Dorsolateral prefrontal cortex (tissue), 122 donors: ENCODE measurements at places on chromosomes 7 and 10. TPM values are rescaled to one million over a fixed set of nuclear protein-coding genes. Genes with fewer than 3 reads are reported as not detected.

DNA sequence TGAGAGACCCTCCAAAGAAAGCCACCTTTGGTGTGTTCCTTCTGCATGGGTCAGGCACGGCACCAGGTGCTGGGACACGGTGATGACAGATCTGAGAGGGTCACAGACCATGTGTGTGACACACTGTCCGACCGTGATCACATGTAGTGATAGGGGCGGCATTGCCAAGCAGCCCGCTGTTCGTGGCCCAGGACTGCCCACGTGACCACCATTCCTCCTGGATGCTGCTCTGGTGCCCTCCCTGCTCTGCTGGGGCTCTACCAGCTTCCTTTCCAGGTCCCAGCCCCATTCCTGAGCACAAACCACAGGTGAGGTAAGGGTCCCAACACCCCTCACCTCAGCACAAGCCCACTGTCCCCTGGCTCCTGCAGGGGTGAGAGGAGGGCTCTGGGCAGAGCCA, 10.1 kb upstream of the SLC18A3 start:
- DNase-seq = no peak

DNA sequence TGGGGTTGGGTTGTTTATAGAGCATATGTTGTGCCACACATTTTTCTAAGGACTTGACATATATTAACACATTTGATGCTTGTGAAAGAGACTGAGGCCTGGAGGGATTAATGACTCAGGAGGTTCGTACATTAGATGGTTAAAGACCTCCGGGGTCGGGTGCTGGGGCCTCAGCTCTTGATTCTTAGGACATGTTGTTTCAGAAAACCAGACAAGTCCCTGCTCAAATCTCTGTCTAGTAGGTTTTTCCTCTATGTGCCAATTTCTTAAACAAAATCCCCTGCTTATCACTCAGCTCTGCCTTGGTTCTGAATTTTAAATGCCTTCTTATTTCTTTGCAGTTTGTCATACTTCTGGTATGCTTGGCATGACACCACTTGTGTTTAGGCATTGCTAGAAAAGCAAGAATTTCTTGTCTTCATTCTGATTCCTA, 5.8 kb downstream of the UPP1 start:
- no peak for DNase-seq

Gene GDF2
- not detected for total RNA-seq

Gene TET1
- total RNA-seq = 7.7 TPM

DNA sequence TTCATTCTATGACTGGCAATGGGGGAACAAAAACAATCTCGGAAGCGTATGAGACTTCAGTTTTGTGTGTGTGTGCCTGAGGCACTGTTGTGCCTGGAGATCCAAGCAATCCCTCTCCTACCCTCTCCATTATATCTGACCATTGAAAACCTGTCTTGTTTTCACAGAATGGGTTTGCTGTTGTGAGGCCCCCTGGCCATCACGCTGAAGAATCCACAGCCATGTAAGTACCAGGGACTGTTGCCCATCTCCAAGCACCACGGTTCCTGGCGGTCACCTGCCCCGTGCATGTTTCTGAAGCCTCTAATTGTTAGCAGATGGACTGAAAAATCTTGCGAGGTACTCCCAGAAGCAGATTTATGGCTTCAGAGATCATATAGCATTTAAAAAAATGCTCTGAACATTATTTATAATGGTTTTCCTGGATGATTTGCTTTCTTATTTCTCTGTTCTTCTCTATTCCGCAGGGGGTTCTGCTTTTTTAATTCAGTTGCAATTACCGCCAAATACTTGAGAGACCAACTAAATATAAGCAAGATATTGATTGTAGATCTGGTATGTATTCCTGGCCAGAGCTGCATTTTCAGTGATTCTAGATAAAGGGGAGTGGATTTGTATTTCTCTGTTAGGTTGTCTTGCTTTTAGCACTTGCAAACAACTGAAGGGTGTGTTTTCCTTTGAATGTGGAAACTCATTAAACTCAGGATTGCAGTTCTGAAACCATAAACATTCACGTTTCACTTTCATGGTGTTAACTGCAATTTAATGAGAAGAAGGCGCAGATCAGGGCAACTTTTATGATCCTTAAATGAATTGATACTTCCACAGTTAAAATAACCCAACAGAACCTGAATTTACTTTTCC, 288.2 kb downstream of the TWIST1 start:
- DNase-seq = no peak

GRCh38 chr10:110340816-110341215, 36.1 kb upstream of the SMNDC1 start:
- DNase-seq = no peak

- peak; percentile 49 for DNase-seq
These were observed 15.0 kb downstream of the PTN start for GRCh38 chr7:137328373-137329120.

DNA sequence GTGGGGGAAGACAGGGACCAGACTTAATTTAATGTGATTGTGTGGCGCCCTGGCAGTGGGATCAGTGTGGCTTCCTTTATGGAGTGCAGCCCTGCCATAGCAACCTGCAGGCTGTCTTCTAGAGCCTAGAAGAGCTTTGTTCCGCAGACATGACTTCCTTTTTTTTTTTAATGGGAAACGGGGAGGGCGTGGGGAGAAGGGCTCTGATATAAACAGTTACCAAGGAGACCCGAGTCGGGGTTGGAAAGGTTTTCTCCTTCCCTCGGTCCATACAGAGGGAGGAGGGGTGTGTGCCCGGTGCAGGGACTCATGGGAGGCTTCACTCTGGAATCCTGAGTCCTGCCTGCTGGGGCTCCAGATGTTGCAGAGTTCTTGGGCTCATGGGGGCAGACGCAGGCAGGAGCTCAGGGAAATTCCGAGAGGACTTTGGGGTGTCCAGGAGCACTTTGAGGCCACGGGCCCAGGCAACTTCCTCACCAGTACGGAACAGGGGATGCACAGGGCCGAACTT, 26.9 kb downstream of the TMEM120A start:
- DNase-seq = no peak

DNA sequence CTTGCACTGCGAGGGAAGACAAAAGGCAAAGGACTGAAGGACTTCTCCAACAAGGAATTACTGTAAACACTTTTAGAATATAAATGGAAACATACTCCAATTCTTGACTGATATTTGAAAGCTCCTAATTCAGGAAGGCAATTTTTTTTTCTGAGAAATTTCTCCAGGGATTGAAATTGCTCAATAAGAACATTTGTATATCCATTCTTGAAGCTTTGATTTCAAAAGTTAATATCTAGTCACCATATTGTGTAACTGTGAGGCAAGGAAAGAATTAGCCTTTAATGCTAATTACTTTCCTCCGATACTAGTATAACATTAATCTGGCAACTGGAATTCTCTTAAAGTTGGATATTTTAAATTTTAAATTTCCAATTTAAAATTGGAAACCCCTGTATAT, 188.4 kb upstream of the COL1A2 start:
- no peak for DNase-seq

GRCh38 chr7:21293771-21294170, 134.1 kb upstream of the SP4 start:
- DNase-seq = no peak

GRCh38 chr10:61900829-61901792, at the start of gene ARID5B:
Gene ARID5B, plus strand, starts transcription at chr10:61901699. Its CDS starts 11 bp downstream, at chr10:61901710.
- peak; percentile 55 for DNase-seq

Gene CYP3A4
- not detected for total RNA-seq

Gene SOSTDC1
- total RNA-seq = 13.7 TPM

Gene EFCAB10
- 1.7 TPM for total RNA-seq

Gene HMX3
- total RNA-seq = not detected

Gene CAV2
- total RNA-seq = 10.2 TPM

- no peak for DNase-seq
These were observed 73.2 kb downstream of the INHBA start for GRCh38 chr7:41629711-41630111.

- peak; percentile 80 for DNase-seq
These were observed 95.0 kb upstream of the AGBL3 start for GRCh38 chr7:134891262-134891695.

Gene CAPZA2
- 110 TPM for total RNA-seq

- DNase-seq = no peak
These were observed 83.4 kb downstream of the EZH2 start for GRCh38 chr7:148800677-148801076.

Gene TCERG1L
- 12.8 TPM for total RNA-seq
